ENCODE measurements at places on chromosomes 12 and 14.

DNA sequence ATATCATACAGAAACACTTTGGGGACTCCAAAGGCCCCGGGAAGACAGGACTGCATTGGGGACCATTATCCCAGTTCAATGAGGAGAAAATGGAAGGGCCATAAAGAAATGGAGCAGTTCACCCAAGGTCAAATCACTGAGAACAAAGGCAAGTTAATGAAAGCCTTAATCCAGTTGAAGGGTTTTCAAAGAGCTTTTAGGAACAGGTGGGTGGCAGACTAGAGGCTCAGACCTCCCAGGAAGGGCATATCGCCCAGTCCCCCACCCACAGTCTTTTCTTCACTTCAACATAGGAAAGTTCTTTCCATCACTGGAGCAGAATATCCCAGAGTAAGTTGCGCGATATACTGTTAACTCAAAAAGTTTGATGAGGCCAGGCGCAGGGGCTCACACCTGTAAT, 136.1 kb upstream of the CCND2 start:
- no peak for DNase-seq

DNA sequence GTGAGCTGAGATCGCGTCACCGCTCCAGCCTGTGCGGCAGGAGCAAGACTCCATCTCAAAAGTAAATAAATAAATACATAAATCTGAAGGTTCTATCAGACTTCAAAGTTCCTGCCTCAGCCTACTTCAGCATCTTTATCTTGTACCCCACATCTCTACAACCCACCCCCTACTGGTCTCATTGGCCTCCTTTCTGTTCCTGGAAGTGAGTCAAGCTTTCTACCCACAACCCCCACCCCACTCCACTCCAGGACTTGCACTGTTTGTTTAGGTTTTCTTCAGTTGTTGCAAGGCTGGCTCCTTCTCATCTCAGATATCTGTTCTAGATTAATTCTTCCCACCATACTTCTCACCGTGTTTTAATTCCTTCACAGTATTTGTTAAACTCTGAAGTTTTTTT, 714 bp upstream of the PSMC6 start:
- DNase-seq: peak; percentile 45

- DNase-seq: no peak
Observed at GRCh38 chr12:122192441-122192840, 9.5 kb downstream of the LRRC43 start.

- no peak for DNase-seq
Observed at GRCh38 chr14:81855007-81855406, 321.4 kb upstream of the SEL1L start.

GRCh38 chr12:128009108-128009507, 257.9 kb upstream of the TMEM132C start:
- no peak for DNase-seq

DNA sequence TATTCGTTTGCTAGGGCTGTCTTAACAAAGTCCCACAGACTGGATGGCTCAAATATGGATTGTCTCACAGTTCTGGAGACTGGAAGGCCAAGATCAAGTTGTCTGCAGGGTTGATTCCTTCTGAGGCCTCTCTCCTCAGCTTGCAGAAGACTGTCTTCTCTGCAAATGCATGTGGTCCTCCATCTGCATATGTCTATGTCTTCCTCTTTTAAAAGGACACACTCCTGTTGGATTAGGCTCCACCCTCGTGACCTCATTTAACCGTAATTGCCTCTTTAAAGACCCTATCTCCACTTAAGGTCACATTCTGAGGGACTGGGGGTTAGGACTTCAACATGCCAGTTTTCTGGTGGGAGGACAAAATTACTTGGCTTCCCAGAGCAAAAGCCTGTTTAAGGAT, 123.3 kb downstream of the SLC38A6 start:
- no peak for DNase-seq

DNA sequence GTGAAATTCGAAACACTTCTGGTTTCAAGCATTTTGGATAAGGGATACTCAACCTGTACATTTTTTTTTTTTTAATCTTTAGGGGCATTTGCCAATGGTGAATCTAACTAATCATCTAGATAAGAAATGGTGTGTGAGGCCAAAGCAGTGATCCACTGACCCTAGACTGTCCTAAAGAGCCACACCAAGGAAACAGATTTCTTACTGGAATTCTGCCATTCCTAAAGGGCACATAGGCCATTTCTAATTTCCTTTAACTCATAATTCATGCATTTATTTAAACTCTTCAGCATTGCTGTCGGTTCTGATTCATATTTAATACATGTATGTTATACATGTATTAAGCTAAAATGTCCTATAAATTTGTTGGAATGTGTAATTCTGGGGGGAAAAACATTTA, 47.2 kb downstream of the FRS2 start:
- no peak for DNase-seq
